Naive B cell (primary cell): ENCODE measurements at places on chromosomes 6 and 20.

DNA sequence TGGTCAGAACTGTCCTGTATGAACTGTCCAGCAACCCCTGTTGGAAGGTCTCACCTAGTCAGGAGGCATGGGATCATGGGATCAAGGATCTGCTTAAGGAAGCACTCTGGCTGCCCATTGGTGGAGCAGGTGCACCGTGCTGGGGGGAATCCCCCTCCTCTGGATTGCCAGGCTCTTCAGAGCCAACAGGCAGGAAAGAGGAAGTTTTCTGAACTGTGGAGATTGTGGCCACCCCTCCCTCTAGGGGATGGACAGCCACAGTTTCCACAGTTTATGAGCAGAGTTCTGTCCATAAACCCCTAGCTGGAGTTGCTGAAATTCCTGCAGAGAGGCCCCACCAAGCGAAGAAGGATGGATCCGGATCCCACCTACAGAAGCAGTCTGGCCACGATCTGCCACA lies 13.0 kb upstream of the HLA-DQB1 start:
- no peak for DNase-seq

DNA sequence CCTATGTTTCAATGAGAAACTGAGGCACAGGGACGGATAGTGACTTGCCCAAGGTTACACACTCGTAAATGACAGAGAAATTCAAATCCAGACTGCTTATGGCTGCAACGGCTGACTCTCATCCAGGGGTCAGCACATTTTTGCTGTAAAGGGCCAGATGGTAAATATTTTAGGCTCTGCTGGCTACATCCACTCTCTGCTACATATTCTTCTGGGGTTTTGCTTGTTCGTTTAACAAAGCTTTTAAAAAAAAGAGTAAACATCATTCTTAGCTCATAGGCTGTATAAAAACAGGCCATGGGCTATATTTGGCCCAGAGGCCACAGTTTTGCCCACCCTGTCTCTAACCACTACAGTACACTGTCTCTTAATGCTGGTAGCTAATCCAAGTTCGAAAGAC lies 103.4 kb downstream of the PREX1 start:
- DNase-seq = no peak

DNA sequence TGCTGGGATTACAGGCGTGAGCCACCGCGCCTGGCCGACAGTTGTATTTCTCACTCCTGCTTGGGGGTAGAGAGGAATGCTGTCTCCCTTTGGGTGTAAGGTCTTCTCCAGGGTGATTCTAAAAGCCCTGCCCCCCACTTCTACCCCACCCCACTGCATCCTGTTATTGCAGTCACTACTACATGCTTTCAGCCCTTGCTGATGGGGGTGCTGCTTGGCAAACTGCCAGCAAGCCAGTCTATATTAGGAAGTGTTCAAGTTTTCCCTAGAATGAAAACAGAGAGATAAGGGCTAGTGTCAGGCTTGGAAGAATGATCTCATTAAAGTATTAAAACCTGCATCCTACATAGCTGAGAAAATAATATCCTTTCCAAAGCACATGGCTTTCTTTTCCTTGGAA lies 31.3 kb downstream of the TTI1 start:
- DNase-seq = no peak

GRCh38 chr20:36074983-36075382 lies 79.6 kb upstream of the EPB41L1 start:
- DNase-seq = no peak

DNA sequence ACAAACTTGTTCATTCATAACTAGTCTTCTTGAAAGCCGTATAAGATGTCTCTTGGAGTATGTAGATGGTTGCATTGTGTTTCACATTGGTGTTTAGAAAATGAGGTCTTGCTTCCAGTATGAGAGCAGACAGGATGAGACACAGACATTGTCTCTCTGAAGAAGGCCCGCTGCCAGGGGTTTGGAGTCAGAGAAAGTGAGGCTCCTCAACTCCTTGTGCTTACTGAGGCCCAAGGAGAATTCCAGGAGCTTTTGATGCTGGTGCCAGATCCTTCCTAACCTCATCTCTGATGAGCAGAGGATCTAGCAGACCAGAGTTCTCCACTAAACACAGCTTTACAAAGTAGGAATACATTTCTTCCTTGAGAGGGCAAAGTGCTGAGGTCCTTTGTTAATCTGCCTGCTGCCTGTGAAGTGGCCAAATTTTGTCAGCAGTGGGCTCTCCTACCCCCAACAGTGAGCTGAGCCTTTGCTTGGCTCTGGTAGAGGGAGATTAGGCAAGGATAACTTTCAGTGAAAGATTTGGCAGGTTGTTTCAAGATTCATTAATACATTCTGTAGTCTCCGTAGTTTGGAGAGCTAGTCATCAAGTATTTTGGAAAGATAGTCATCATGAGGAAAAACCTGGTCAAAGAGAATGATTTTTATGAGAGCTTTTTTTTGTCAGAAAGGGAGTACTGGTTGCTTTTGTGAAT lies 9.7 kb downstream of the MAPRE1 start:
- no peak for DNase-seq

- no peak for DNase-seq
Measured at GRCh38 chr6:152232501-152233151, 404.5 kb downstream of the SYNE1 start.

GRCh38 chr6:136609873-136610706 lies 59.9 kb upstream of the MAP7 start:
- no peak for DNase-seq

DNA sequence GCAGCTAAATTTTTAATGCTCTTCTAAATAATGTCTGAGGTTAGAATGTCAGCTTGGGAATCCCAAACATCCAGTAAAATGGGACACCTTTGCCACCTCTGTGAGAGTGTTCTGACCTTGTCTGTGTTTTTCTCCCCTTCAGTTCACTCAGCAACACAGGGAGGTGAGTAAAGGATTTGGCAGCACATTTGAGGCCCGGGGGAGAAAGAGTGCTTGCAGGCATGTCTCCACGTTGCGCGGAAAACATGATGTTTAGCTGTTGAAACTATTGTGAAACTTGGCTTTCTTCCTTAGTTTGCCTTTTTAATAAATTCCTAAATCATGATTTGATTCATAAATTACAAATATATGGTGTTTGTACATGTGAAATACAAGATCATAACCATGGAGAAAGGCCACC lies 707.8 kb upstream of the FLRT3 start:
- no peak for DNase-seq

DNA sequence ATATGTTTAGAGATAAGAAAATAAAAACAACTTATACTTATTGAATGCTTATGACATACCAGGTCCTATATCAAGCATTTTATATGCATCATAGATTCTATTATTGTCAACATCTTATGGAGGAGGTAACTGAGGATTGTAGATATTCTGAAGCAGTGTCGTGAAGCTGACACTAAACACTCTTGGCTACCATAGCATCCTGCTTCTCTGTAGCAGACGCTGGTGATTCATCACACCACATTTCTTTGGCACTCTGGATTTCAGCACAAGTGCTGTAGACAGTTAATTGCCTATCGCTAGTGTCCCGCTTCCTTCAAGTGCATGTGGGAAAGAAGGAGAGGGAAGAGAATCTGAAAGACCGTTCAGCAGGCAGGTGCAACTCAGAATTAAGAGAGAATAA lies 317.1 kb downstream of the PLCB1 start:
- DNase-seq = no peak
